ENCODE measurements at places on chromosomes 7 and 10.

DNA sequence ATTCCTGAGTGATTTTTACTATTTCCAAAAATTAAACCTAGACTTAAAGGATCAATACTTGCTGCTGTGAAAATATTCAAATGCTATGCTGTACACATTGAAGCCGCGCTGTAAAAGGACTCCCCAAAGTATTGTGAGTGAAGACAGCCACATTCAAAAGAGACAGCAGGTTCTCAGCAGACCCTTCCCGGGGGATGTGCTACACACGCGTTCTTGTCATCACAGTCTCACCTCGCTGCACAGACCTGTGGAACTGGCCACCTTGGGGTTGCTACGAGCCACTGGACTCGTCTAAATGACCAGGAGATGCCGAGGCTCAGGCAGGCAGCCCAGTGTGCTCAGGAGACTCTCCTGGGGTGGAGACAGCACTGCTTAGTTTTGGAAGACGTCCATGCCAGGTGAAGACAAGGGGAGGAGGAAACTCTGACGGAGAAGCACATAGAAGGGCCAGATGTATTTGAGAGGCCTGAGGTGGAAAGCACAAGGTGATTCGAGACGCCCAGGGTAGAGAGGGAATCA, 367.7 kb upstream of the SHH start:
- no peak for DNase-seq

DNA sequence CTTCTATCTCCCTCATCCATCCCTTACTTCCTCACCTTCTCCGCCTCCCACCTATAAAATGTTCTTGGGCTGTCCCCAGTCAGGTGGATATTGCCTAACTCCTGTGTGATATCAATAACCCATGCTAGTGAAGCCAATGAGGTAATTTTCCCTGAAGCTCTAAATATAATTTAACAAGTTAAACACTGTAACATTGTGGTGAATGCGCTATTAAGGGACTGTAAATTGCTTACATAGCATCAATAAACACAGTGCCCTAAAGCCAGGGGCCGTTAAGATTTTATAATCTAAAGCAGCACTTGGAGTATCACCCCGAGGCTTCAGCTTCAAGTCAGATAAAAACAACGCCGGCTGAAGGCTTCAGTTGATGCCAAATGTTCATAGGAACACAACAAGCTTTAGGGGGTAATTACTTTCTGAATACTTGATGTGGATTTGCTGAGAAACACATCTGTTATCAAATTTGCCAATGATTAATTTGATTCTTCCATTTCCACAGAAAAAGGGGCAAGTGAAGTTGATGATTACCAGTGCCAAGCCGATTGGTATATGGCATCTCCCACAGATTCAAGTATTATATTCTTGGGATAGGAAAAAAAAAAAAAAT, 138.4 kb downstream of the CREB5 start:
- DNase-seq = no peak

- no peak for DNase-seq
Observed at GRCh38 chr10:124283215-124283948, 135.3 kb downstream of the OAT start.

DNA sequence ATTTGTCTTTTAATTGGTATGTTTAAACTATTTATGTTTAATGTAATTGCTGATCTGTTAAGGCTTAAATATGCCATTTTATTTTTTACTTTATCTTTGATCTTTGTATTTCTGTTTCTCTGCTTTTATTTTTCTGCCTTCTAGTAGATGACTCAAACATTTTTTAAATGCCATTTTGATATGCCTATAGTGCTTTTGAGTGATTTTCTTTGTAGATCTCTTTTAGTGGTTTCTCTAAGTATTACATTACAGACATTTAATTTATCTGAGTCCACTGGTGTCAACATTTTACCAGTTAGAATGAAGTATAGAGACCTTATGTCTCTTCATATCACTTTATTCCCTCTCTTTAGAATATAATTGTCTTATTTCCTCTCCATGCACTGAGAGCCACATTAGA, 32.7 kb downstream of the IL6 start:
- DNase-seq = no peak

DNA sequence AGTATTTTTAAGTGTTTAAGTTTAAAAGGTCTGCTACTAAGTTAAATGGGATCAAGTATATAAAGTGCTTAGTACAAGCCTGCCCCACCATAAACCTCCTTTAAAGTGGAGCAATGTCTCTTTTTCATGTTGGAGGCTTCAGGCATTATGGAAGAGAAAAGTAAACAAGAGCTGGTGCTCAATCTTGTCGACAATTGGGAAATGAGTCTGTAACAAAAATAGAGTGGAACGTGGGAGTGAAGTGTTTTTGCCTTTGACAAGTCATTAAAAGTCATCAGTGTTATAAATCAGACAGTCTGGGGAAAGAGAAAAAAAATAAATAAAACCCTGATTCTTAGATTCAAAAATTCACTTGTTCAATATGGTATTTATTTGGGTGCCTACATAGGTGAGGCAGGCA, 44.7 kb downstream of the DNAJC12 start:
- no peak for DNase-seq

DNA sequence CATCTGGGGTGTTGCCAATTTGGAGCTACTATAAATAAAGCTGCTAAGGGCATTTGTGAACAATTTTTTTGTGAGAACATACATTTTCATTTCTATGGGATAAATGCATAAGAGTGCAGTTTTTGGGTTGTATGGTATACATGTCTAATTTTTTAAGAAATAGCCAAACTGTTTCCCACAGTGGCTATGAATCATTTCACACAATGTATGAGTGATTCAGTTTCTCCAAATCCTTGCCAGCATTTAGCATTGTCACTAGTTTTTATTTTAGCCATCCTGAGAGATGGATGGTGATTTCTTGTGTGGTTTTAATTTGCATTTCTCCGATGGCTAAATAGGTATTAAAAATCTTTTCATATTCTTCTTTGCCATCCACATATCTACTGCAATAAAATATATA, 105.3 kb downstream of the AMPH start:
- no peak for DNase-seq

DNA sequence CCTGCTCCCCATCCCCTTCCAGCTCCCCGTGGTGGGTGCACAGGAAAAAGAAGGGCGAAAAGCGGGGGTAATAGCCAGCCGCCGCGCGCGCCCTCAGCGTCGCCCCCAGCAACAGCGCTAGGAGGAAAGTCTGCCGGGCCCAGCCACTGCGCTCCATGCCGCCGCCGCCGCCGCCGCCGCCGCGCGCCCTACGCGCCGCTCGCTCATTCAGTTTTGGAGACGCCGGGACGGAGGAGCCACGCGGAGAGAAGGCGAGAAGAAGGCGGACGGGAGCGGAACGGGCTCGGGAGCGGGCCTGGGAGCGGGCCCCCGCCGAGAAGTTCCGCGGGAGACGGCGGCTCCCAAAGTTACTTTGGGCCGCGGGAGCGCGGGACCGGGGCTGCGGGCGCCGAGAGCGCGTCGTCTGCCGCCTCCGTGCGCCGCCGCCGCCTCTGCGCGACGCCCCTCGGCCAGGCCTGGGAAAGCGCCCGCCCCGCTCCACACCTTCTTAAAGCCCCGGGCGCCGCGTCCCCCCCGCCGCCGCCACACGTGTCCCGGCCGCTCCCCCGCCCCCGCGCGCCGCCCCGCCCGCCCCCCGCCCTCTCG, at the start of gene RELN:
Gene RELN (minus strand): TSS at position 459 of the 585 bp plus-strand sequence. CDS start 302 bp downstream, at position 157.
- DNase-seq = no peak

DNA sequence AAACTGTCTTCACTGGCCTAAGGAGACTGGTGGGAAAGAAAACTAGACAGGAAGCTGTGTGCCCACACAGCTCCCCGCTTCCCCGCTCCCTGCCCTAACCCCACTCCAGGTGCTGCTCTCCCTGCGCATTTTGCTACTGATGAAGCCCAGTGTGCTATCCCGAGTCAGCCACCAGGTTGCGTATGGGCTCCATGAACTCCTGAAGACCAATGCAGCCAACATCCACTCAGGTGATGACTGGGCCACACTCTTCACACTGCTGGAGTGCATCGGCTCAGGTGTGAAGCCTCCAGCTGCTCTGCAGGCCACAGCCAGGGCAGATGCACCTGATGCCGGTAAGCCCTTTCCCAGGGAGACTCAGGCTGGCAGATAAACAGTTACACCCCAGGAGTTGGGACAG, 20.3 kb upstream of the NFKB2 start:
- DNase-seq = no peak

DNA sequence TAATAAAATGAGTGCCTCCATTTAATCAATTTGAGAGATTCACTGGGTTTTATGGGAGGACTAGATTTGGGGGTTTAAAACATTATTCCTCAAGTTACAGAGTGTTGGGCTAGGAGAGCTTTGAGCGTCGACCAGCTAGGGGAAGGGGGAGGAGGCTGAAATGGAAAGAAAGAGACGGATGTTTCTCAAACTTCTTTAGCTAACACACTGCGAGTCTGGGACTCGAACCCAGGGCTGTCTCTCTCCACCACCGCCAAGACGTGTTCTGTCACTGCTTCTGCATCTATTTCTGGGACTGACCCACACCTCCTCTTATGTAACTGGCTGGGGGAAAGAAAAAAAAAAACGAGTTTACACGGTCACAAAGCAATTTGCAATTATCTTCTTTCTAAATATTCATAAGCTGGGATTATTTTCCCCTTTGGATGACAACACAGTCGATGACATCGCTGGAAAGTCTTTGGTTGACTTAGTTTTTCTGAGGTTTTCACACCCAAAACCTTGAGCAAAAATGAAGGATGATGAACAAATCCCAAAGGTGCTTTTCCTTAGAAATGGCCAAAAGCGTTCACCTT, 27.2 kb downstream of the CHST15 start:
- no peak for DNase-seq

- no peak for DNase-seq
Observed at GRCh38 chr7:1170741-1171501, 10.9 kb upstream of the ZFAND2A start.

DNA sequence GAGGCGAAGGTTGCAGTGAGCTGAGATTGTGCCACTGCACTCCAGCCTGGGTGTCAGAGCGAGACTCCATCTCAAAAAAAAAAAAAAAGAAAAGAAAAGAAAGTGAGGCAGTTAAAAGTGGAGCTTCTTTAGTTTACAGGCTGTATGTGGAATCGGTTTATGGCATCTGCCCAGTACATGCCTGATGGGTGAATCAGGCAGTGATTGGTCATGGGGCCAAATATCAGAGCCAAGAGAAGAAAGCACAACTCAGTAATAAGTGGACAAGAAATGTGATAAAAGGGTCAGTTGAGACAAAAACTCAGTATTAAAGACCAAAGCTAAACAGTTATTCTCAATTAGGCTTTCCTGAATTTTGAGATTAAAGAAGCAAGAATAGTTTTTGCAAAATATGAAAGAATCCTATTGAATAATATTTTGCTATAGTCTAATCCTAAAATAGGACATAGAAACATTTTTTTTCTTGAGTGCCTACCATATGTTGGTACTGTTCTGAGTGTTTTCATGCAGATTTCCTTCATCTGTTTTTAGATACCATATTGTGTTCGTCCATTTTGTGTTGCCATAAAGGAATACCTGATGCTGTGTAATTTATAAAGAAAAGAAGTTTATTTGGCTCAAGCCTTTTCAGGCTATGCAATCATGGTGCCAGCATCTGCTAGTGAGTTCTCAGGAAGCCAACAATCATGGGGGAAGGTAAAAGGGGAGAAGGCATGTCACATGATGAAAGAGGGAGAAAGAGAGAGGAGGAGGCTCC, 14.4 kb downstream of the CDC14C start:
- DNase-seq = no peak

DNA sequence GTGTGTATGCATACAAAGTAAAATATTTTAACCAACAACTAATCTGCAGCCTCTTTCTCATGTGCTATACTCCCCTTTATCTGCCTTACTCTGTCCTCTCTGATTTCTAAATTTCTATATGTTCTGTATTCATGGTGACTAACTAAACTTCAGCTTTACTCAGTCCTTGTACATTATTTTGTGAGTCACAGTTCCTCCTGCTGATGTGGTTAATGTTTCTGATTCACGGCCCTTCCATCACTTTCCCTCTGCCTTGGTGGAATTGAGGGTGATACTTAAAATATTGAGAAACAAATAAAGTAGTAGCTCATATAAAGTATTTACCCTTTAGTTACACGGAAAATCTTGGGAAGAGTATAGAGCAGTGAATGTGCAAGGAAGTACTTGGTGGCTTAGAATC, 899.1 kb upstream of the ZWINT start:
- no peak for DNase-seq

DNA sequence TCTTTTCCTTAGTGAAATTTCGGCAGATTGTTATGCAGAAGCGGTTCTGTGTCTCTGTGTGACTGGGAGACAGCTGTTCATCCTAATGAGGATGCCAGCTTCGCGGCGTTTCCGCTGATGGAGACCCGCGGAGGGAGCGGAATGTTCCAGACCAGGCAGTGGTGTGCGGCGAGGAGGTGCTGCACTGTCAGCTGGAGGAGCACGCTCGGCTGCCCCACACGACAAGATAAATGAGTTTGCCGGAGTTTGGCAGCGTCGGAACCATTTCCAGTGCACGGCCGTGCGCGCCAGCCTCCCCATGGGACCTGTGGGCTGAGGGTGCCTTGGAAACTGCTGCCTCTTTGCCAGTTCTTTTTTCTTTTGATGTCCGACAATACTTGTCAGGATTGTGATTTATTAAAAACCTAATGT, 64.6 kb downstream of the WDR37 start:
- peak; percentile 69 for DNase-seq

GRCh38 chr10:42872865-42873435, 90.4 kb downstream of the BMS1 start:
- no peak for DNase-seq

- no peak for DNase-seq
Observed at GRCh38 chr7:6520163-6520981, 30.9 kb downstream of the GRID2IP start.

DNA sequence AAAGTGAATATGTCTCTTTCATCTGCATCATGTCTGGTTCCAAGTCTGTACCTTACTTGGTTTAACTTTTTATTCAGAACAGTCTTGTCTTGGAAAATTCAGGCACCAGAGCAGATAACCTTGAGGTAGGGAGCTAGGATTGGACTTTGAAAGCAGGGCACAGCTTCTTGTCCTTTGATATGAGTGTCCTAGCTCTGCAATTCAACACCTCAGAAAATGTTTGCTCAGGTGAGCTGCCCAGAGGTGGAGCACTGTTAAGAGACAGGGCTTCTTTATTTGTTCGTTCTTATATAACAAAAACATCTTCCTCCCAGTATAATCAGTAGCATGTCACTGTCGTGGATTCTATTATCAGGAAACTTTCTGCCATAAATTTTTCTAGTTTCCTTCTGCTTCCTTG, 118.3 kb downstream of the LRRC4 start:
- DNase-seq = no peak

DNA sequence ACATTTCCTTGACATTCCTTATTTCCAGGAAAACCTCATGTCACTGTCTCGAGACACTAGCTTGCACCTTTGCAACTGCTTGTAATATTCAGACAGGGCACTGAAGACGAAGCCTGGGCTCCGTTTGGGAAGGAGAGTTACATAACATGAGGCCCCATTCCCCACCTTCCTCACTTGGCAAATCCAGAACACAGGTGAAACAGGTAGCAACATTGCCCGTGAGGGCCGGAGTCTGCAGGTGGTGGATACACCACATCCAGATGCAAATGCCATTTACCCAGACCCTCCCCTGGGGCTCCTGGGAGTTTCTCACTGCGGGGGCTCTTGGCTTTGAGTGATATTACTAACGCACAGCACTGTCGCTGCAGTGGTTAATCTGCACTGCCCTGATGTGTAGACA, 491.0 kb downstream of the PTPRN2 start:
- no peak for DNase-seq

Measured in vagina (tissue), 2 donors.